Activated CD8-positive, alpha-beta memory T cell treated with anti-CD3 and anti-CD28 coated beads, Interleukin-2, amount 50 U/mL, for 4 hours (primary cell): ENCODE measurements at places on chromosomes 4 and X.

DNA sequence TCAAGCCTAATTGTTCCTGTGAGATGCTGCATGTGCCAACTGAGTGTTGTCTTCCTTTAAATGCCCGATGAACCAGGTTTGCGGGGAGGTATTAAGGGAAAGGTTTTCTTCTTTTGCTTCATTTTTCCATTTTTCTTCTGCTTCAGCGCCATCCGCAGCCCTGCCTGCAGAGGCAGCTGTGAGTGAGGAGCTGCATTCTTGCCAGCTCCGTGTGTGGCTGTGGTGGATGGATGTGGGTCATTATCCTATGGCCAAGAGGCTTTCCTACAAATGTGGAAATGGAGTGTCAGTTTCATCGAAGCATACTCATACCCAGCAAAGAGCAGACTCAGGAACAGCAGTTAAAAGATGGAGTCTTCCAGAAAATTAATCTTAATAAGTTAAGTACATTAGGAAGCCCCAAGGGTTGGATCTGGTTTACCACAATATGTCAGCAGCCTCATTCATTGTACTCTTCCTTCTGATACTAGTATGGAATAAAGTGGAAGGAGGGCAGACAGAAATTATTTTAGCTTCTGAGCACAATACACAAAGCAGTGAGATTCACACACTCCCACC lies 37.6 kb downstream of the TNIP3 start:
- DNase-seq = no peak

- no peak for DNase-seq
Observed at GRCh38 chrX:74179071-74179470, 124.9 kb upstream of the ZCCHC13 start.

DNA sequence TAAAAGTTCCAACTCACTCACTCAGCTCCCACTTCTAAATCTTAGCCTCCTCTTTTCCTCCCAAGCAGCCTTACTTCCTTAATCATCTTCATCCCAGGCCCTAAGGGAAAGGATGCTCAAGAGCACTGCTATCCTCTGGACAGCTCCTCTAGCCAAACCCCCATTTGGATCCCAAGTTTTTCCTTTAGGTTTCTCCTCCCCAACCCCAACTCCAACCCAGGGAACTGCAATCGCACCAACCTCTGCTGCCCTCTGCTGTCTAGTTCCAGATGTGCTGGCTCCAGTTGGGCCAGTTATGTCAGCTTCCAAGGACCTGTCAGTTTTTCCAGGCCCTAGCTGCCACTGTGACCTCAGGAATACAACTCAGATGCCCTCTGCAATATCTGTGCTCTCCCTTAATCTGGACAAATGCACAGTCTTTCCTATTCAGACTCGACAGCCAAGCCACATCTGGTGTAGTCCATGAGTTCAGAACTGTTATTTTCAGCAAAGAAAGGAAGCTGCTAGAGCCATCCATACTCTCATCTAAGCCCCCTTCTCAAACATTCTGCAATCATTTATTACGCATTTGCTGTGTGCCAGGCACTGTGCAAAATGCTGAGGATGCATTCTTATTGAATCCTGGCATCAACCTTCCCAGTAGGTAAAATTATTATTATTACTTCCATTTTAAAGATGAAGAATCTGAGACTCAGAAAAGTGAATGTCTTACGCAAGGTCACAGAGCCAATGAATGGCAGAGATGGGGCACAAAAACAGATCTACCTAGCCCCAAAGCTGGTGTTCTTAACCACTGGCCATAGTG lies 12.3 kb upstream of the XPNPEP2 start:
- DNase-seq = peak; percentile 33

DNA sequence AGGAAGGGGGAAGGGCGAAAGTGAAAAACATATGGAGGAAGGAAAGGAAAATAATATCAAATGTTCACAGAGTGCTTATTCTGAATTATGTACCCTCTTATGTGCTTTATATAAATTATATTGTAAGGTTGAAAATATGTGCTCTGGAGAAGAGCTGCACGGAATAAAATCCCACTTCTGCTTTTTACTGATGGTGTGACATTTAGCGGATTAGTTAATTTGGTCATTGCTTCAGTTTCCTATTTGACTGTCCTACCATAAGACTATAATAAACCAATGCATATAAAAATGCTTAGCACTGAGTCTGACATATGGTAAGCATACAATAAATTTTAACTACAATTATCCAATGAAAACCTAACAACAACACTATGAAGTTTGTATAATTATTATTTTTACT lies 86.2 kb downstream of the NPFFR2 start:
- DNase-seq = no peak

GRCh38 chr4:30721185-30722091 lies 1.3 kb downstream of the PCDH7 start:
- DNase-seq = no peak

GRCh38 chrX:150200820-150201287 lies 162.3 kb upstream of the MAMLD1 start:
- DNase-seq = peak; percentile 18

- no peak for DNase-seq
Observed at GRCh38 chr4:108840426-108840975, 77.6 kb upstream of the ETNPPL start.

DNA sequence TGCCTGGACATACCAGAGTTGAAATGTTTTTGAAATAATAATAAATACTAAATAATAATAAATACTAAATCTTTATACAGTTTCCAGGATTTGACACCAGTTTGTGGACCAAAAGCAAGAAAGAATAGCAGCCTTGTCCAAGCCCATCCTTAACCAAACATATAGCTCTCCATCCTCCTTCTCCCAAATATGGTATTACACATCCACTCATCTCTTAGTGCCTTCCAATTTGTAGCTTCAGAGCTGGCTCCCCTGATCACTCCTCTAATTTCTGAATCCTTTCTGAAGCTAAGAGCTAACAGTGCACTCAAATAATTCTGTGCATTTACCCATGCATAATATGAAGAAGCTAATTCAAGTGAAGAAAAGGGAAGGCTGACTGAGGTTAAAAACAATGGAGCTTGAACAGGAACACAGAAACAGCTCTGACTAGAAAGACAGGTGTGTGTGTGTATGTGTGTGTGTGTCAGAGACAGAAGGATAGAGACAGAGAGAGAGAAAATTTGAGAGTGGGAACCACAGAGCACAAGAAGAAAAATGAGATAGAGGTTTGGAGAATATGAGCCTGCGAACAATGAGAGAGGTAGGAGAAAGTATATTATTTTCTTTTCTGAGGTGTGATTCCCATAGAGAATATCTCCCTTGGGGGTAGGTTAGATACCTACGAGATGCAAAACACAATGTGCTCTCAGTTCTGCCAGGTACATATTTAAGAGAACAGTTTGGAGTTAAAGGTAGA lies 123.5 kb downstream of the CAMK2D start:
- DNase-seq = no peak

DNA sequence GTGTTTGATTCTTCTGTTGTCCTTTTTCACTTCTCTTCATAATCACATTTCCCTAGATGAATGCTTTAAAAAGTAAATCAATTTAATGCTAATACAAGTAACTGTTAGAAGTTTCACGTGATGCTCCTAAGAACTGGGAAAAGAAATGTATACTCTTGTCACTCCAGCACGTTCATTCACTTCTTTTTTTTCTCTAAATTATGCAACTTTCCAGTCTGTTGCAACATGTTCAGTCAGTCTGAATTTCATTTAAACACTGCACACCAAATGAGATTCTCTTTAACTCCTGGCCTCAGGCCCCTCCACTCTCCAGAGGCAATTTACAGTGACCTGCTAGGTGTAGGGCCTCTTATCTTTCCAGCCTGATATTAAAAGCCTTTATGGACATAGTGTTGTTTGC lies 321.9 kb downstream of the HS3ST1 start:
- DNase-seq = no peak

DNA sequence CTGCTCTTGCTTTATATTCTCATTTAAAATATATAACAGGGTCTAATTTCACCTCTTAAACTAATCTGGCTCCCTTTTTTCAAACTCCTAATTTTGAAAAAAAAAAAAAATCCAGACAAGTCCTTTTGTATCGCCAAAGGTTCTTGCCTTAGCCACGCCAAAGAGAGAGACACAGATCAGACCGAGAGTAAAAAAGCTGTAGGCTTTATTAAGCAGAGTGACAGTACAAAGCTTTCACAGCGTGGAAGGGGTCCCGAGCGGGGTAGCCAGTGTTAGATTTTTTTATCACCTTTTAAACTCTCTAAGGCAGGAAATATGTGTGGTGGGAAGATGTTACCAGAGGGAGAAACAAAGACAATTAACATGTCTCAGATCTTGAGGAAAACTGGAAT lies 54.1 kb downstream of the PAGE2 start:
- no peak for DNase-seq
